ENCODE measurements at places on chromosomes 2 and 18.

DNA sequence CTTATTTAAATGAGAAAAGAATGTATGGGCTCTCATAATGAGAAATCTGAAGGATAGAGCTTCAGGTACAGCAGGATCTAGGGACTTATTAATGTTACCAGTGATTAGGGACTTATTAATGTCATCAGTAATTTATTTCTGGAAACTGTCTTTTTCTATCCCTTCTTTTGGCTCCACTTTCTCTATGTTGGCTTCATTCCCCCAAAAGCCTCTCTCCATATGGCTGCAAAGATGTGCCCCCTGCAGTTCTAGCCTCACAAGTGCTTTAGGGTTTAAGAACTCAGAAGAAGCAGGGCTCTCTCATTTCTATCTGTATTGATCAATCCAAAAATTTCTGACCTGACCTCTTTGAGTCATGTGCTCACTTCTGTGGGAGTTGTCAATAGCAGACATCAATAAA lies 480.9 kb downstream of the TXNL1 start:
- DNase-seq: no peak

DNA sequence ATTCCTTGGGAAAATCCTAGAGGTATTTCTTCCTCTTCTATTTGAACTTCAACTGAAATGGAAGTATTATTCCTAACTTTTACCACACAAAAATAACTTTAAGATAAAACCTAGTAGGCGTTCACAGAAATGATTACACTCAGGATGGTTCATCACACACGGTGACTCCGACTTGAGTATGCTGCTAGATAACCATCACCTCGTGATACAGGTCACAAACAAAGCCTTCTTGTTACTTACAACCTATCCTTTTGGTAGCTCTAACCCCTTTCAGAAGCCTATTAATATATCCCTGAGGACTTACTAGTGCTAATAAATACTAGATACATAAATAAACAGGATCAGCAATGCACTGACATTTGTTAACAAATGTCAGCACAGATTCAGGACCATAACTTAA lies 101.0 kb upstream of the DNER start:
- peak; percentile 67 for DNase-seq

DNA sequence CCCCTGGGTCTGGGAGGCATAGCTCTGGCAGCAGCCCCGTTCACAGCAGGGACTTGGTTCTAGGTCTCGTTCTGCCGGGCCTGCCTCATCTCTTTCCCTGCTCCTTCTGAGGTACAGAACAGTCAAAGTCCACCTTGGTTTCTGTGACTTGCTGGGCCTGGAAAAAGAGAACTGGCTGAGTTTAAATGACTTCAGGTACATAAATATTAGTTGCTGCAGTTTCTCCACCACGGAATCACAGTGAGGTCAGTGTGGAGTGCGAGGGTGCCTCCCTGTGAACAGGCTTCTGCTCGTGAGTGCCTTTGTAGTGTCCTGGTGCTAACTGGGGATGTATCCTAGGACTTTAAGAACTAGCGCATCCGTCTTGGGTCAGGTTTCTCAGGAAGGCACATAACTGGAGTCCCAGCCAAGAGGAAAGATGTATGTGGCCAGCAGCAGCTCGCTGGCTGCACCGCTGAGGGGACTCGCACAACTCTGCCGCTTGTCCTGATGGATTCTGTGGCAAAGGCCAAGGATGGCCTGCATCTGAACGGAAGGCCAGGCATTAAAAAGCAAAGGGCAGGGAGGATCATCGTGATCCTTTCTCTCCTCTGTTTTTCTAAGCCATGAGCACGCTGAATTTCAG lies 188.6 kb downstream of the SH3RF3 start:
- no peak for DNase-seq

- peak; percentile 34 for DNase-seq
Observed at GRCh38 chr18:21242141-21242779, at the start of gene GREB1L. TSS of gene GREB1L (plus strand) at chr18:21242232. CDS start at chr18:21383519, 141,287 bp downstream.

- DNase-seq: no peak
Observed at GRCh38 chr2:55947752-55948151, 24.2 kb upstream of the EFEMP1 start.

- DNase-seq: peak; percentile 11
Observed at GRCh38 chr18:55477499-55477859, 110.5 kb downstream of the TCF4 start.

- no peak for DNase-seq
Observed at GRCh38 chr2:189222468-189223105, 43.0 kb upstream of the COL5A2 start.

DNA sequence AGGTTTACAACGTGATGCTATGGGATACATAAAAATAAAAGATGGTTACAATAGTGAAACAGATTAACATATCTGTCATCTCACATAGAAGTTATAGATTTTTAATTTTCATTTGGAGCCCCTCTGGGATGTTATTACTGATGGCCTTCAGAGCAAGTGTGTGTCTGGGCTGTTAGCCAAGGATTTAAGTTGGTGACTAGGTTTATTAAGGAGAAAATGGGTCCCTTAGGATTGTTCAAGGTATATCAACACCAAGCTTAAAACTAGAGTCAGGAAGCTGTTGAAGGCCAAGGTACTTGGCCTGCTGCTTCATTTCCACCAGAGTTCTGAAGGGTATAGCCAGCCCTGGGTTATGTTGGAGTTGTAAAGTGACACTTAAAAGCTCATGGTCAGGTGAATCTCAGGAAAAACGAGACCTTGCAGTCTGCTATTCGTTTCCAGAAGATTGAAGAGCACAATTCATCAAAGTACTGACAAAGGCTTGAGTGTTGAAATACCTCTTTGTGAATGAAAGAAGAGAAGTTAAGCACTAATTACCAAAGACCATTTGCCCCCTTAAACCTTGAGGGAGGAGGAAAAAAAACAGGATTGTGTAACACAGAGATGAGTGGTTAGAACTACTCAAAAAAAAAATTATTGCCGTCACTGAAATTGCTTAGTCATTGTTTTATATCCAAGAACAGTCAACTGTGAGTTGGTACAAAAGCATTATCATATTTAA lies 48.4 kb downstream of the MAP2 start:
- DNase-seq: no peak

DNA sequence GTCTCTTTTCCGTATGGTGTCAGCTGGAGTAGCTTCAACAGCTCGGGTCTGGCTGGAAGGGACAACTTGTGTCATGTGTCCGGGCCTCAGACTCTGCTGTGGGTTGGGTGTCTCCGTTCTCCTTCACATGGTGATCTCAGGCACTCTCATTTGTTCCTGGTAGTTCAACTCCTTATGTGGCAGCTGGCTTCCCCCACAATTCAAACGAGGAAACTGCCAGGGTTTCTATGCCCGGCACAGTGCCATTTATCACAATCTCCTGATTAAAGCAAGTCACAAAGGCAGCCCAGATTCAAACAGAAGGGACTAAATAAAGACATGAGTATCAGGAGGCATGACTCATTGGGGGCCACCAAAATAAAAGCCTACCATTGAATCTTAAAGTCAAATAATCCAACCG lies 22.7 kb downstream of the MRO start:
- peak; percentile 33 for DNase-seq

GRCh38 chr18:55427951-55428350 lies 160.0 kb downstream of the TCF4 start:
- DNase-seq: no peak

GRCh38 chr18:62566199-62566598 lies 43.4 kb downstream of the ZCCHC2 start:
- peak; percentile 60 for DNase-seq

GRCh38 chr18:77004555-77005380 lies 127.8 kb downstream of the MBP start:
- no peak for DNase-seq

Measured in SK-MEL-5 (cell line).